ENCODE measurements at places on chromosomes 1 and 21.

DNA sequence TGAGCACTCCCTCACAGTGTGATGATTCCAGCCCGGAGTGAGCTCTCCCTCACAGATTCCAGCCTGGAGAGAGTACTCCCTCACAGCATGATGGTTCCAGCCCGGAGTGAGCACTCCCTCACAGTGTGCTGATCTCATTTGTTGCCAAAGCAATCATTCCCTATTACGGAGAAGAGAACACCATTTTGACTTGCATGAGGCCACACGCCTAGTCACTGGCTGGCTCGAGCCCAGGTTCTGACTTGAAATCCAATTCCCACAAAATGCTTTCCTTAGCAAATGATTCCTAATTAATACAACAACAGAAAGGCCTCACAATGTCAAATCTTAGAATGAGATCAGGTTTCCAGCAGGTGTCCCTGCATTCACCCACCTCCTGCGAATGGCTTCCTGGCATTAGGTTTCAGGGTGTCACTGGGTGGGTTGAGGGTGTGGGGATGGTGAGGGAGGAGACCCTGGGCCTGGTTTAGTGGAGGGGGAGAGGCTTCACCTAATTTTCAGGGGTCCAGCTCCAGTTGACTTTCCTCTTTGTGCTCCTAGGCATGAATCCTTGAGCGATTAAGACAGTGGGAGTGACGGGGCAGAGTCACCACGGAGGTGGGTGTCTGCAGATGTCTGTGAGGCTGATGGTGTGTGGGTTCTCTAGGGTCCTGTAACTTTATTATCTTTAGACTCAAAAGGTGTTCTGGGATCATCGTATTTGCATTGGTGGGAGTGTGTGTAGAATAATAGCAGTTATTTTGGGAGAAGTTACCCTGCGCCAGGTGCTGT is 158.5 kb downstream of the KCNJ6 start:
- DNase-seq: no peak

GRCh38 chr1:48744032-48744431 is 32.7 kb downstream of the BEND5 start:
- no peak for DNase-seq

DNA sequence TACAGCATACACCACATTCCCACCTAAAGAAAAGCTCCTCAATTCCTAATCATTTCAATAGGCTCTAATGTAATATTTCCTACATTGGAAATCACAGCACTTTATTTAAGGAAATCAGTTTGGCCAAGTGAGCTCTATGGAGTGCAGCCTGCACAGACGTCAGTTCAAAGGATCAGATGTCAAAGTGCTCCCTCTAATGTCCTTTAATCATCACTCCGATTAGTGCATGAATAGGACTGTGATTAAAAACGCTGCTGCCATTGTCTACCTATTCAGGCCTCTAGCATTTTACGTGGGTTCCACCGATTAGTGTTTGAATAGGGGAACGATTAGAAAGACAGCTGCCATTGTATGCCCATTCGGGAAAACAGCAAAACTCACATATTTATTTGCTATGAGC is 50.2 kb downstream of the DPYD start:
- DNase-seq: no peak

DNA sequence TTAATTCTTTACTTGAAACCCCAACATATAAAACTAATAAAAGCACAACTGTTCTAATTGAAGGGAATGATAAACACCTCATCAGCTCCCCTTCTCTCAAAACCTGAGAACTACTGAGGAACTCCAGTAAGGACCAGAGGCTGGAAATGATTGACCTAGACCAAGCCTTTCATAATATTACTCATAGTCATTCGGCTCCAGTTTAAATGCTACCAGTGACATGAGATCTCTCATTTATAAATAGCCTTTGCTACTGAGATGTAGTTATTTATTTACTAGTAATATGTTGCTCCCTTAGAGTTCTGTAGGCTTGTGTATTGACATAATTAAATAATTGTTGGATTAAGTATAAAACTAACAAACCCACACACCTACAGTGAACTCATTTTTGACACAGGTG is 209.8 kb upstream of the PRMT6 start:
- DNase-seq: no peak

GRCh38 chr1:161933592-161934588 is 89.8 kb downstream of the OLFML2B start:
- DNase-seq: no peak

DNA sequence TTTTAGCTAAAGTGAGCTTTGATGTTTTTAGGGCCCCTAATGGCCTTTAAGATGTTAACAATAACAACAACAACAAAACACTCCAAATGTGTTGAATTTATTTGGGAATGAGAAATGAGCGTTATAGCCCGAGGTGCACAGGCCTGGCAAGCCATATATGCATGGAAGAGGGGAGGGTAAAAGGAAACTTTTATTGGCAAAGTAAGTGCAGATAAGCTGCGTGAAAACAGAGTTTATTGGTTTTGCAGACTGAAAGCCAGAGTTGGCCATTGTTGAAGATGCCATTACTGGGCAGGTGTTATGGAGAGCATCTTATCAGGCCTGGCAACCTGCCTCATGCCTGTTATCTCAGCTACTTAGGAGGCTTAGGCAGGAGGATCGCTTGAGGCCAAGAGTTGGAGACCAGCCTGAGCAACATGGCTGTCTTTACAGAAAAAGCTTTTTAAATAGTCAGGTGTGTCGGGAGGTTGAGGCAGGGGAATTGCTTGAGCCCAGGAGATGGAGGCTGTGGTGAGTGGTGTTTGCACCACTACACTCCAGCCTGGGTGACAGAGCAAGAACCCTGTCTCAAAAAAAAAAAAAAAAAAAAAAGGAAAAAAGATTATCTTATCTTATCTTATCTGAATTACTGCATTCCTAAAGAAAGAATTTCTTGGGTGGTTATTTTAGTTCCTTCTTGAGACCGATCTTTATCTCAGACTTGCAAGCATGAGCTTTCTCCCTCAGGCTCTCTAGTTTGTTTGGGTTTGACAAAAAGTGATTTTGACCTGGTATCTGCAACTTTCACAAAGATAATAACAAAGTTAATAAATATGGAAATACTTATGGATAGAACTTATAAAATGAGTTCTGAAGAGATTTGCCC is 1.7 kb downstream of the PATJ start:
- DNase-seq: no peak

GRCh38 chr1:206769304-206769731 is 1.3 kb upstream of the IL19 start:
- DNase-seq: no peak

- no peak for DNase-seq
These were observed at the start of gene DSCAM for GRCh38 chr21:40846587-40847411. TSS of gene DSCAM (minus strand) at chr21:40847158. CDS start at chr21:40846661, 497 bp downstream.

- no peak for DNase-seq
These were observed 10.9 kb downstream of the CFAP107 start for GRCh38 chr1:12756768-12757413.

DNA sequence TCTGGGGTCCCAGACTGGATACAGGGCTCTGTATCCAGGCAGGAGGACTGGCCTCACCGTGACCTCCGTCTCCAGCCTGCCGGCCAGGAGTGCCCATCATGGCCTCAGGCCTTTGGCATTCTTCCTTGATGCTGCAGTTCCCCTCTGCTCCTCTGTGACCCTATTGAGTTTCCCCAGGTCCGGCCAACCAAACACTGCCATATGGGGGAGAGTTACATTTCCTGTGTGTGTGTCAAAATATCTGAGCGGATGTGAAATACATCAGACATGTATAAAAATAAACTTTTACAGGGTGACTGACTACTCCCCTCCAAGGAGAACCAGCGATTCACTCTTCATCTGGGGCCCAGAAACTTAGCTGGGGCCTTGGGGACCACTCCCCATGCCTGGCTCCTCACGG is 10.2 kb upstream of the UBL4B start:
- DNase-seq: no peak

Data from stimulated activated CD4-positive, alpha-beta T cell treated with anti-CD3 and anti-CD28 coated beads, Interleukin-1b, Interleukin-23, amount 100 ng/mL, for 24 hours (primary cell).